ENCODE measurements at places on chromosomes 5 and 9.
A peak's percentile ranks its signal among the peaks of the same experiment; 100 is the strongest.

DNA sequence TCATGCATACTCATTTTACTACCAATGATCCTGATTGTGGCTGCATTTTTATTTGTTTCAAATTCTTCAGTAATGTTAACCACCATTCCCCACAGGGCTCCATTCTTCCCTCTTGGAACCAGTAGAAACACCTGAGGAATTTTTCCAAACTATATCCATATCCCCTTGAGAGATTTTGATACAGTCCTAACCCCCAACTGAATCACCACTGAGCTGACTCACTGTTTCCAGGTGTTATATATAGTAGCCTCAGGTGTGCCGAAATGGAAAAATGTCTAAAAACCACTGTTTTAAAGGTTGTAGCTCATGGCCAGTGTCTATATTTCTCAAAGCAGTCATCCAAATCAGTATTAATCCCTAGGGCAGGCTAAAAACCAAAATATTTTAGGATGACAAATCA lies 85.2 kb downstream of the MRPS27 start:
- DNase-seq: no peak

GRCh38 chr5:71697967-71698366 lies 21.1 kb upstream of the CARTPT start:
- DNase-seq: no peak

DNA sequence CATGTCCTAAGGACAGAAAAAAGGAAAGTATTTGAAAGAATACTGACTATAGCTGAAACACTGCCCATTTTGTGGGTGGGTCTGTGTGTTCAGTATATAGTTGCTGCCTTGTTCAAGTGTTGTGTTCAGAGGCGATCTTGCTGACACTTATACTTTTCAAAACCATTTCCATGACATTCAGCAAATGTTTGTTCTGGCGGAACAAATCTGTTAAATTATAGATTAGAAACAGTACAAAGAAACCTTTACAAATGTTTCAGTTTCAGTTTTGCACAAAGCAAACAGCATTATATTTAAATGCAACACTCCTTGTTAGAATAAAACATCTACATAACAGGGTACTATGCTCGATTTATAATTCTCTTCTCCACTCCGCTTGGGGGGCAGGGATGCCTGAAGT lies 2276.3 kb downstream of the MAT2B start:
- DNase-seq: no peak

- DNase-seq: no peak
Observed at GRCh38 chr5:131672776-131673175, 37.7 kb upstream of the RAPGEF6 start.

GRCh38 chr5:111119856-111120255 lies 27.7 kb downstream of the WDR36 start:
- no peak for DNase-seq

GRCh38 chr9:89732295-89732938 lies 127.6 kb downstream of the GADD45G start:
- no peak for DNase-seq

DNA sequence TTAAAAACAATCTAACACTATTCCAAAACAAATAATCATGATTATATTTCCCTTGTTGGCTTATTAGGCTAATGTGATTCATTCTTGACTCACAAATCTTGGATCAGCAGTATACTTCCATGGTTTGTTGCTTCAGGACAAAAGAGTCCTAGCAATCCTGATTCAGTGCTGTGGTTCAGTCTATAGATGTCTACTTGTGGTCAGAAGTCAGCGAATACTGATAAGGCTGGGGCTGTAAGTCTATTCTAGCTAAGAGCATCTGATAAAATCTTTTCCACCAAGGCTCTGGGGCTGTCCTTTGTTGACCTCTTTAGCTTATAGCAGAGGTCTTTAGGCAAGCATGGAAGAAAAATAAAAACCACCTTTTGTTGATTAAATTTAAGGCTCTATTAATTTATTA lies 4.4 kb upstream of the SMIM3 start:
- DNase-seq: no peak

DNA sequence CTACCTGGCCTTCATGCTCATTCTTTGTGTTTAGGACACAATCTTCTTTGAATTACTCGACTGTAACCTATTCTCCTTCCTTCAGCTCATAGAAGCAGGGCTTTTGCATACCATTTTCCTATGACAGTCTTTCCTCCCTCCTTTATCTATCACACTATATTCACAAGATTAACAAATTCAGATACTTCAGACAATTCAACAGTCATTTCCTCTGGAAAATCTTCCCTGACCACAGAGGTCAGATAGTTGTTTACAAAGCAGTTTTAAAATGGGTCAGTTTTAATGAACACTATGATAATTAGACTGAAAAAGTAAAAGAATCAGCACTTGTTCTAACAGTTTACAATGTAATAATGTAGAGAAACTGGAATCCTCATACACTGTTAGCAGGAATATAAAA lies 4.3 kb downstream of the CAAP1 start:
- no peak for DNase-seq

GRCh38 chr5:168424594-168425323 lies 61.5 kb upstream of the RARS1 start:
- DNase-seq: no peak

DNA sequence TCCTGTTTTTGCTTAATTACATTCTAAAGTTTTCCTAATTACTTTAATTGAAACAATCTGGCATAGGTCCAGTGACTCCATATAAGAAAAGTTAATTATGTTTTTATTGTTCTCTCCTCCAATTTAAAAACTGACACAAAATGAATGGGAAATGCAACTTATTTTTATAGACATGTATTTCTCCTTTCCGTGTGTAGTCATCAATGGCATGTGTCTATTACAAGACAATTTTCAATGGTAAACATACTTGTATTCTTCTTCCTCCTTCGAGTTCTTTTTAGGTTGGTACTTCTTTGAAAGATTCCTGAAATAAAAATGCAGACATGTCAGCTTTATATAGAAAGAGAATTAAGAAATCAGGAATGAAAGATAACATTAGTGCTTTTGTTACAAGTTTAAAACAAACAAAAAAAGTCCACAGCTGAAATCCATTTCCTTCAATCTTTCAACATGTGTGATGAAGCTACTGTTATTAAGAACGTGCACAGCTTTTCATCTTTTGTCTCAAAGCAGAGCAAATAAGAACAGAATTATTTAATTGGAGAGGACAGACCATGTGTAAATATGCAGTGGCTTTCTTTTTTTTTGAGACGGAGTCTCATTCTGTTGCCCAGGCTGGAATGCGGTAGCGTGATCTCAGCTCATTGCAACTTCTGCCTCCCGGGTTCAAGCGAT lies 63.8 kb downstream of the FNBP1 start:
- DNase-seq: no peak

- peak; percentile 41 for DNase-seq
Observed at GRCh38 chr5:143402553-143403333, 743 bp downstream of the NR3C1 start.

DNA sequence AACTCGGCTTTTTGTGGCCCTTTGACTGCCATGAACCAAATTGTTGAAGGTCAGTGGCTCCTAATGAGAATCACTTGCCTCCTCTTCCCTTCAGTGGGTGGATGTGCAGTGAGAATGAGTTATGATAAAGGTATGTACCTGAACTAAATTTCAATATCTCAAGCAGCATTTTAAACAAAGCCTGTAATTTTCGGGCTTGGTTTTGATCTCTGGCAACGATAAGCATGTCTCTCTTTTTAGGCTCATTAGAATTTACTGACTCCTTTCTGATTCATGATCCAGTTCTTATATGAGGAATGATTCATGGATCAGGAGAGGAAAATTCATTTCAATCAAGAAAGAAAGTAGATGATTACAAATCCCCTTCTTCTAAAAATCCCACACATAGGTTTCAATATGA lies 305.5 kb downstream of the ARRDC3 start:
- no peak for DNase-seq

- no peak for DNase-seq
Observed at GRCh38 chr9:31394015-31394473, 990.4 kb upstream of the ACO1 start.

DNA sequence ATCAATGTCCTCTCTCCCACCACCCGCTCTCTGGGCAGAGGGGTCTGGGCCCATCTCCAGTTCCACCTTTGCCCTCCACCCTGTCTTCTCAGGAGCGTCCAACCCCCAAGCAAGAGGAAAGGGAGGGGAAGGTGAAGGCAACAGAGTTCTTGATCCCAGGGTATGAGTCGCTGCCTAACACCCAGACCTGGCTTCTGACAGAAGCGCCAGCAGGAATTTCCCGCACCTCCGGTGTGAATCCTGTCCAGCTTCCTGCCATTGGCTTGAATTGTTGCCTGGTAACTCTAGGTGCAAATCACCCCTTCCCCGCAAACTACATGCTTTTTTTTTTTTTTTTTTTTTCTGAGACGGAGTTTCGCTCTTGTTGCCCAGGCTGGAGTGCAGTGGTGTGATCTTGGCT lies 84.2 kb upstream of the IER5L start:
- no peak for DNase-seq

DNA sequence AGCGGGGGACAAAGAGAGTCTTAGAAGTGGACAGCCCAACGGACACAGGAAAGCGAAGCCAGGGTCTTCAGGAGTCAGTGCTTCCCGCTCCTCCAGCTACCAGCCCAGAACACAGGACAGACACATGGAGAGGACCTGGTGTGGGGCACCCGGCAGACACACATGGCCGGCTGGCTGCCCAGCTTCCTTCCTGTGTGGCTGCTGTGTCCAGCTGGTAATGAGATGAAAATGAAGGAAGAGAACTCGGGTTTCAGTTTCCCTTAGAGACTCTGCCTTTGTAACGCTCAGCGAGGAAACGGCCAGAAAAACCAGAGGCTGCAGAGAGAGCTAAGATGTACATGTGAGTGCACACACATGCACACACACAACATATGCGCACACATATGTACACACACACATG lies 87.5 kb downstream of the SECISBP2 start:
- DNase-seq: no peak

- DNase-seq: no peak
Observed at GRCh38 chr5:170582644-170583330, 79.0 kb downstream of the KCNIP1 start.

DNA sequence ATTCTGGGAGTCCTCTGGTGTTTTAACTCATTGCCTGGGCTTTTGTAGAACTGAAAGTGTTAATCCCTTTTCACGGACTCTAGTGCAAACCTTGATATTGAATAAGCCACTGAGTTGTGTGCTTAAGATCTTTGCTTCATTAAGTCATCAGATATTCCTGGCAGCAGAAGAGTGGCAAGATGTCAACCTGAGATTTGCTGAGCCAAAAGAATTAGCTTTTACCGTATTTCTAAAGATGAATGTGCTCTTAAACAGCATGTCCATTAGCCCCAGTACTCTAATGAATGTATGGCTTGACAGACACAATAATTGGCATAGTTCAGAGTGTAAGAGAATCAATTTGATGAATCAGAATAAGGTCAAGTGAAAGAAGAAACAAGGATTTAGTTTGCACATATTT lies 87.2 kb upstream of the CDH6 start:
- DNase-seq: no peak

GRCh38 chr9:2158111-2158610 lies 143.0 kb downstream of the SMARCA2 start:
- DNase-seq: peak; percentile 25

- DNase-seq: no peak
Observed at GRCh38 chr9:134619983-134620661, 21.5 kb upstream of the COL5A1 start.

GRCh38 chr9:85514256-85514655 lies 227.5 kb downstream of the AGTPBP1 start:
- DNase-seq: no peak

DNA sequence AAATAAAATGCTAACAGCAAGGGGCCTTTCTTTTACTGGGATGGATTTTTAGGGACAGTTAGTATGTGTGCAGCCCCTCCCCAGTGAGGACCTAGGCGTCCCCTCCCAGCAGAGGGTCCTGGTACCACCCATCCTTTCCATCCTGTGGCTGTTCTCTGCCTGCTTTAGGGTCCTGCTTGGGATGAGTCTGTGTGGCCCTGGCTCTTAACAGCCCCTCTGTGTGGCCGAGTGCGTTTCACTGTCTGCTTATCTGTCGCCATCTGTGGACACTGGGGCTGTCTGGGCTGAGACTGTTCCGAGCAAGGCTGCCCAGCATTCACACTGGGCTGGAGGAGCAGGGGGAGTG lies 17.0 kb downstream of the WNK2 start:
- DNase-seq: no peak

GRCh38 chr5:34524123-34524522 lies 132.0 kb upstream of the RAI14 start:
- DNase-seq: no peak

DNA sequence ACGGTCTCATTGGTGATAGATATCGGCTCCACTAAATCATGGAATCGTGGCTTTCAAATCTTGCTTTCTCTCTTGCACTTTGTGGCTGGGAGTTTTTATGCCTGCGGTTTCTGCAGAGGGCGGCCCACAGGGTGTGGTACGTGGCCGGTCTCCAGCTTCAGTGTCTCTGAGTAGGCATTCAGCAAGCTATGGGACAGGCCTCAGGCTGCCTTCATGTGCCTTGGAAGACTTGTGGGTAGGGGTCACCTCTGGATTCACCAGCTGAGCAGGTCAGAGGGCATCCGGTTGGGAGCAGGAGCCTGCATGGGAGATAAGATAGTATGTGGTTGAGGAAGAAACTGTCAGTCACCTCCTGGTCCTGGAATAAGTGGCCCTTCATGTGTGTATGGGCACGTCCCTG lies 47.7 kb downstream of the AMBP start:
- no peak for DNase-seq

DNA sequence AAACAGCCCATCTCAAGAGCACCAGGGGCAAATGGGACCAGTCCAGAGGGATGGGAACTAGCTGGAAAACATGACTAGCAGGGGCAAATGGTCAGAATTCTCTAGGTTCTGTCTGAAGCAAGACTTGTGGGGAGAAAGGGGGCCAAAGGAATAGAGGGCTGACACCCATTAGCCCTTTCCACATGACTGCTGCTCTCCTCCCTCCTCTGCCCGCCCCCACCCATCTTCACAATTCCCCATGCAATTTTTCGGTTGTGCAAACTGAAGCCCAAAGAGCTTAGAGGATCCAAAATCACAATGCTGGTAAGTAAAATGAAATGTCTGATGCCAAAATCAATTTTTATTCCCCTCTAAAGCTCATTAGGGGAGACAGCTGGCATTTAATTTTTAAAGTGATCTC lies 207.1 kb downstream of the DCP2 start:
- no peak for DNase-seq

DNA sequence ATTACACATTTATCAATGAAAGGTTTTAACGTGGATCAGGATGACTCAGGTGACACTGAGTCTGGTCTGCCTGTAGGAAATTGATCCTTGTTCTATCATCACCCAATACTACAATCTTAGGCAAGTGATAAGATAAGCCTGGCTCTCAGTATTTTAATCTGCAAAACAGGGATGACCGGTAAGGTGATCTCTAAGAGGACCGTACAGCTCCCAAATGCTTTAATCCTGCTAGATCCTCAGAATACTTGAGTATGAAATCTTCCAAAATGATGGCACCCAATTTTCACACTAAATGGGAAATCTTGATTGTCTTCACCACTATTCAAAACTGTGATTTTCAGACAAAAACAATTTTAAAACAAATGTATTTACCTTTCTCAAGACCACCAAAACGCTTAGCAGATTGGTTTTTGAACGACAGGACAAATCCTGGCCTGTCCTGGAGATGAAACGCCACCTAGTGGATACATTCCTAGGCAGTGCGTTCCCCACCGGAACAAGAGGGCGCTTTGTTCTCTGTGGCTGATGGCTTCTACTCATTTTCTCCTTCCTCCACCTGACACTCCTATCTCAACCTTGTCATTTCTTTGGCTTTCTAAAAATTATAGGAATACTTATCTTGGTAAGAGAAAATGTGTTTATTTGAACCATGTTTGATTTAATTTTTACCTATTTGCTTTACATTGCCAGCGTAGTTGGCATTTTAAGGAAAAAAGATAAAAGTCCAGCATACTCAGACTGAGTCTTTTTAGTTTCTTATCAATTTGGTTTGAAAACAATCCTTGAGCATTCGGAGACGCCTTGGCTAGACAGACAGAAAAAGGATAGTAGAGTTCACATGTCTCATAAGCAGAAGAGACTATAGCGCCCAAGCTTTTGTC lies 41.2 kb upstream of the VCAN start:
- DNase-seq: peak; percentile 37

All from activated CD4-positive, alpha-beta T cell treated with anti-CD3 and anti-CD28 coated beads, Interleukin-2, amount 50 U/mL, for 4 hours (primary cell).